Panc1 (cell line): ENCODE measurements at places on chromosomes 7 and 10. TPM values are rescaled to one million over a fixed set of nuclear protein-coding genes. Genes with fewer than 3 reads are reported as not detected.

DNA sequence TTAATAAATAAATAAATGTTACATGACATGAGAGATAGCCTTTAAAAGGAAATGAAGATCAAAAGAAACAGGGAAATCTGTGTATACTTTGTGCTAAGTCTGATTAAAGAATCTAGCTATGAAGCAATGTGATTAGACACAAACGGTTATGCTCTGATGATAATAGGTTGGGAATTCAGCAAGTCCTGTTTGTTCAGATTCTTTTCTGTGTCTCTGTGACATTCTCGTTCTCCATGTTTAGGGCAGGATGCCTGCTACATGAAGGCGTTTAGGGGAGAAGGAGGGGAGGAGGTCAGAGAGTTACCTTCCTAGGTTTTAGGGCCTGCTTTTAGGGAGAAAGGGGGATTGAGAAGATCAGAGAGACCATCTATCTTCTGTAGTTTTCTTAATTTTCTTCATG lies 555.3 kb downstream of the DNAJB9 start:
- DNase-seq: no peak

DNA sequence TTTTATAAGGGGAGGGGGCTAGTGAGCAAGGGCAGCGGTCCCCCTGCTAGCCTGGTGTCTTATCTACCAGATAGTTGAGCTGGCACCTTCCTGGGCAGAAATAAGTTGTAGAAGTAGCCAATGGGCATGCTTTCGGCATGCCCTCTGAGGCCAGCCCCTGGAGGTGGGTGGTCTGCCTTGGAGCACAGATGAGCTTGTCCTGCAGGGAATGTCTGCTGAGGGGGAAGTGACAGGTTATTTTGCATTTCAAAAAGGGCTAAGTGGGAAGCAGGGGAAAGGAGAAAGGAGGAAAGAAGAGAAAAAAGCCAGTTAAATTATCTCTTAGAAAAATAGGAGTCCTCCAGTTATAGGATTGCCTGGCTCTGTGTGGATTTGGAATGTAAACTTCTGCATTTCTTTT lies 88.9 kb downstream of the GPR26 start:
- DNase-seq: no peak

The USP6NL gene
- total RNA-seq: 13.9 TPM

DNA sequence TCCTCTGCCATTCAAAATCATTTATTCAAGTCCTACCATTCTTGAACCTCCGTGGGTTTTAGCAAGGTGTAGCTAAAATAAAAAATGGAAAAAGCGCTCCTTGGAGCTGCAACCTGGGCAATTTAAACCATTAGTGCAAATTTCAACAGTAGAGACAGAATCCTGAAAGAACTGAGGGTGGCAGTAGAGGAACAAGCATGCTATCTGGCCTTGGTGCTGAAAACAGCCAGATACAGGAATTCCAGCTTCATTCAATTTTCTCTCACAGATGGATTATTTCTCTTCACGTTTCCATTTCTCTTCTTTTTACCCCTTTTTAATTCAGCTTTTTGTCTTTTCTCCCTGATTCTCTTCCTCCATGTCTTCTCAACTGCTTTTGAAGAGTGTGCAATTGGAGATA lies 77.7 kb downstream of the OTUD1 start:
- DNase-seq: no peak

GRCh38 chr7:106598663-106599342 lies 62.2 kb downstream of the CCDC71L start:
- peak; percentile 30 for DNase-seq

DNA sequence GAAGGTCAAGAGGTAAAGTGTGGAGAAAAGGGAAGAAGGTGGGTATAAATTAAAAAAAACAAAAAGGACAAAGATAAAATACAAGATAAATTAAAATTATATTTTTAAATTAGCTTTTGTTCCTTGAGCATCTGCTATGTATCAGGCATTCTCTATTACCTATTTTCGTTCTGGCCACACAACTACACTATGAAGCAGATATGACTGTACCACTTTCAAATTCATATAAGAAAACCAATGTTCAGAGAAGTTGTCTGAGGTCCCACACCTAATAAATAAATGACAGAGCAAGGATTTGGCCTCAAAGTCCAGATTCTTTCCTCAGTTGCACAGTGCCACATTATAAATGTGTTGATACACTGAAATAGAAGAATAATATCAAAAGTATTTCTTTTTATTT lies 103.8 kb upstream of the PCDH15 start:
- no peak for DNase-seq

GRCh38 chr10:33674491-33674890 lies 340.0 kb upstream of the NRP1 start:
- no peak for DNase-seq

- no peak for DNase-seq
Observed at GRCh38 chr10:97550336-97551149, 22.0 kb upstream of the ANKRD2 start.

The PDE6C gene
- total RNA-seq: not detected

DNA sequence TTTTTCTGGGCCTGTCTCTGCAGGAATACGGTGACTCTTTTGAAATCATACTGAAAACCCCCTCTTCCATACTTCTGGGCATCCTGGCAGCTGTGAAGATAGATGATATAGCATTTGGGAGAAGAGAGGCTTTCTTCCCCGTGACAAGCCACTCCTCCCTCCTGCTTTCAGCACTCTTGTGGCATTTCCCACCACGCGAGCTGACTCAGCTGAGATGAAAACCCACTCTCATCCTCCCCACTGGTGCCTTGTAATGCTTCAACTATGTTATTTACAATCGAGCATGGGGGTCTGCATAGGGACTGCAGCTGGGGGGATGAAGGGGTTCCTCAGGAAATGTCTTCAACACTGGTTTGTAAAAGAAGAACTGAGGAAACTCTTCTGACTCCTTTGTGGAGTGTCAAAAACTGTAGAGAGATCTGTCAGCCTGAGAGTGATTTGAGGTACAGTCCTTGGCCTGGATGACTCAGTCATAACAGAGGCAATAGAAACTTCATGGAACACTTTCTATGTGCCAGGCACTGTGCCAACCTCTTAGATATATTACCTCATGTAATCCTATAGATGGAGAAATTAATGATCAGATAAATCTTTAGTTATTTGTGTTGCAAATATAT lies 1.7 kb upstream of the TBATA start:
- DNase-seq: no peak

DNA sequence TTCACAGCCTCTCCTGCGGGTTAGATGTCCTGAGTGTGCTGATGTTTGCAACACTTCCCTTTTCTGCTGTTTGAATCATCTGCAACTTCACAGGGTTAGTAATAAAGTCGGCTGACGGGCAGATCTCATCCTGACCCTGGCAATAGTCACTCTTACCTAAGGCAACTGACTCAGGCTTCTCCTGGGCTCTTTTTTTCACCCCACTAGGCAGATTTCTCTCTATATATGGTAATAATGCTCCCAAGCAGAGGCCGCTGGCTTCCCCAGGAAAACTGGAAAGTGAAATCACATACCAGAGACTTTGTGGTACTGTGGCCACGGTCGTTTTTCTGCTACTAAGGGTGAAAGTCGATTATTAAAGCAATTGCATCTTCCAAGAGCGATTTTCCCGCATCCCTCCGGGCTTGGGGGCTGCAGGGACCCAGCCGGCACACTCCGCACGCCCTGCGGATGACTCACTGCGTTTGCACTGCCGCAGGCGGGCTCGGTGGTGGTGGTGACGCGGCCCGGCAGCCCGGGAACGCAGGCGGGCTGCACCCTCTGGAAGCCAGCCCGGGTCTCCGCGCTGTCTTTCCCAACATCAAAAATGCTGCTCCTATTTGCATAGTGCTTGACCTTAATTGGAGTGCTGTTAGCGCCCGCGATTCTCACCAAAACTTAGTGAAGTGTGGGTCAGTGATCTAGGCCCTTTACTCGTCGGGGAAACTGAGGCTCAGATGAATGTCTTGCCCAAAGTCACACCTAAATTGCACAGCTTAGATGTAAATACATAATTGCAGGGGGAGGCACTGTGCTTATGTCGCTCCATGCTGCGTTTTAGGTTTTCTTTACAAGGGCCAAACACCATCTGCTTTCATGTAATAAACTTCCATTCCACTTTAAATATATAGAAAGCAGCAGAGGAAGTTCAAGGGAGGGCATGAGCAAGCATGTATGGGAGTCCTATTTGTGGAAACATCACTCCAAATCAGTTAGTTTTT lies 47.6 kb upstream of the ITGB1 start:
- DNase-seq: peak; percentile 88

- DNase-seq: no peak
Observed at GRCh38 chr7:130150587-130150986, 54.6 kb downstream of the TMEM209 start.

GRCh38 chr7:112495156-112495788 lies 14.5 kb downstream of the LSMEM1 start:
- DNase-seq: no peak

The PRKG1 gene
- 0.92 TPM for total RNA-seq
